Thymus (tissue), 14 donors: ENCODE measurements at places on chromosomes 1 and 21. TPM values are rescaled to one million over a fixed set of nuclear protein-coding genes. Genes with fewer than 3 reads are reported as not detected.
A peak's percentile ranks its signal among the peaks of the same experiment; 100 is the strongest.

The SLC30A2 gene
- 0.05 TPM for total RNA-seq

The AGT gene
- total RNA-seq, result 2.3 TPM

The EPHA2 gene
- 1.4 TPM for total RNA-seq

The CLEC20A gene
- total RNA-seq, result 0.28 TPM

GRCh38 chr1:189275796-189276195 is 1201.9 kb downstream of the BRINP3 start:
- H3K36me3 ChIP-seq, result no peaks in the 10 kb centered on the region
- H3K4me3 ChIP-seq, result no peak overlapping the region
- H3K27me3 ChIP-seq, result no peaks in the 10 kb centered on the region
- H3K4me1 ChIP-seq, result no peaks in the 10 kb centered on the region
- no peak overlapping the region for H3K27ac ChIP-seq

GRCh38 chr1:108644984-108645383 is 15.9 kb downstream of the HENMT1 start:
- H3K27ac ChIP-seq, result peak overlapping the region; percentile 81
- peaks cover 18% of the 10 kb centered on the region for H3K4me1 ChIP-seq
- H3K4me3 ChIP-seq, result peak overlapping the region; percentile 25
- DNase-seq, result peak; percentile 54
- H3K36me3 ChIP-seq, result no peaks in the 10 kb centered on the region

GRCh38 chr1:237681210-237681609 is 209.5 kb downstream of the ZP4 start:
- no peaks in the 10 kb centered on the region for H3K27me3 ChIP-seq
- no peaks in the 10 kb centered on the region for H3K4me1 ChIP-seq
- H3K36me3 ChIP-seq, result no peaks in the 10 kb centered on the region

DNA sequence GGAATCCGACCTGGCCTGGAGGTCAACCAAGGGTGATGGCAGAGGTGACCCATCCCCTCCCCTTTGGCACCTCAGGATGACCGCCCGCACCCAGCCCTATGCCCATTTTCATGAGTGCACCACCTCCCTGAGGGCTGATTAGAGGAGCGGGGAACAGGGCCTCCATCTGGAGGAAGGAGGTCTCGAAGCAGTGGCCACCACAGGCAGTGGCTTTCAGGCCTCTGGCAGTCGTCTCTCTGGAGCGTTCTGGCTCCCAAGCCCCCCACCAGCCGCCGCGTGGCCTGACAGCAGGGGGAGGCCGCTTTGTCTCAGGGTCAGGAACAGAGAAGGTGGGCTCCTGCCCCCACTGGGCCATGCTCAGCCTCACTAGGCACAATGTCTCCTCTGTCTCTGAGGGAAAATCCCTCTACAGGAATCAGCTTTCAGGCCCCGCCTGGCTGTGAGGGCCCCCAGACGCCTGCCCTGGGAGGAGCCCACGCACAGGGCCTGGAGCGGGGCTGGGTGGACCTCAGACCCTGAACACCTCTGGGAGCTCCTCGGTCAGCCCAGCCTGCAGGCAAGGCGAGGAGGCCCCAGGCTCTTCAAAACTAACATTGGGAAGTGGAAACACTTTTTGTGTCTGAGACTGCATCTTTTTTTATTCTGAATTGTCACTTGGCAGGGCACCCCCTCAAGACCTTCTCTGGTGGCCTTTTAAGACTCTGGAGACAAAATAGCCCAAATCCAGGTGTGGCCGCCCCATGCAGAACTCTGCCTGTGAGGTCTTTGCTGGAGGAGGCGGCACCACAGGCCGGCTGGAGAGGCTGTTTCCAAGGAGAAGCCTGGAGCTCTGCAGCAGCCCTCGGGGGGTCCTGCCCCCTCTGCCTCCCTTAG is 127.7 kb upstream of the ARHGEF16 start:
- H3K36me3 ChIP-seq, result no peaks in the 10 kb centered on the region

- H3K36me3 ChIP-seq, result peaks cover 33% of the 10 kb centered on the region
- no peak overlapping the region for H3K27ac ChIP-seq
- no peaks in the 10 kb centered on the region for H3K27me3 ChIP-seq
- H3K4me1 ChIP-seq, result no peaks in the 10 kb centered on the region
- no peak for DNase-seq
- H3K4me3 ChIP-seq, result no peak overlapping the region
Observed at GRCh38 chr1:42186152-42186551, 21.6 kb upstream of the GUCA2A start.

DNA sequence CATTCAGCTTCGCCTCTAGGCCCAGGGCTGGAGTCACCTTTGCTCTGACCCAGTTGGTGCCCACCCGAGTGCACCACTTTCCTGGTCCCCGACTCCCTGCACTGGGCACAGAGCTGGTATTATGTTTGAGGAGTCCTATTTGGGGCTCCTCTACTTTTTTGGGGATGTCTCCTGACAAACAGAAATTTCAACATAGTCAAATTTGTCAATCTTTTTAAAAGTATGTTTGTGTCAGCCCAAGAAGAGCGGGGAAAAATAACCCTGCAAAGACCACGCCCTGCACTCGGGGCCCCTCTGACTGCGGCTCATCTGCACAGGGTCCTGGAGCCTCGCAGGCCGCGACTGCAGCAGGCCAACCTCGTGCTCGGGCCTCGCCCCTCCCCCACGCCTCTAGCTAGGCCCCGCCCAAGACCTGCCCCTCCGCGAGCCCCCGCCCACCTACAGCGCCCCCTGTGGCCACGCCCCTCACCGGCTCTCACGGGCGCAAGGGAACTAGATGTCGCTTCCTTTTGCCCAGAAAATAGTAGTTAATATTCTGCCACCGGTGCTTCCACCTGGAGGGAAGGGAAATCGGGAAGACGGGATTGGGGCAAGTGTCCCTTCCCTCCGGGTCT is 11.4 kb downstream of the FAM229A start:
- peak overlapping the region; percentile 85 for H3K4me3 ChIP-seq
- H3K27me3 ChIP-seq, result no peaks in the 10 kb centered on the region
- peaks cover 38% of the 10 kb centered on the region for H3K4me1 ChIP-seq
- H3K36me3 ChIP-seq, result peaks cover 5% of the 10 kb centered on the region

DNA sequence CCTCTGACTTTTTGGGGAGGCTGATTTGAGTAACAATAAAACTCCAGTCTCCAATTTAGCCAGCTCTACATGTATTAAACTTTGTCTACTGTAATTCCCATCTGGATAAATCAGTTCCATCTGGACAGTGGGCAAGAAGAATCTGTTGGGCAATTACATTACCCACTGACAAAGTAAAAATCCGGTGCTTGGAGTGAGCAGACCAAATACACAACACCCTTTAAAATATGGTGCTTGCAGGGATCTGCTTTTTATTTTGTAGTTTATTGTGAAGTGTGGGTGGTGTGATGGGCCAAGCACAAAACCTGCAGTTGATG is 8.9 kb upstream of the CD55 start:
- H3K36me3 ChIP-seq, result no peaks in the 10 kb centered on the region
- H3K27ac ChIP-seq, result no peak overlapping the region
- DNase-seq, result no peak
- H3K4me3 ChIP-seq, result no peak overlapping the region
- H3K27me3 ChIP-seq, result no peaks in the 10 kb centered on the region
- no peaks in the 10 kb centered on the region for H3K4me1 ChIP-seq

DNA sequence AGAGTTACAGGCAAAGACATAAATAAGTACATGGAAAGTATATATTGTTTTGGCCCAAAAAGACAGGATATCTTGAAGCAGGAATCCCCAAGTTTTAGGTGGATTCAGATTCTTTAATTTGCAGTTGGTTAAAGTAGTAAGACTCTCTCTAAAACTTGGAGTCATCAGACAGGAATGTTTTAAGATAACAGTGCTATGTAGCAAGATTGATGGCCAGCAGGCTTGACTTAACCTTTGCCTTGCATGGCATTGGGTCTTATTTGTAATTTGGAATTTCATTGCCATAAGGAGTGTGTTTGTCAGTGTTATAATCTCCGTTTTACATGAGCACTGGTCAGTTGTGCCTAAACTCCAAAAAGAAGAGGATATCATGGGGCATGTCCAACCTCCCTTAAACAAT is 727.6 kb upstream of the CHRM3 start:
- no peaks in the 10 kb centered on the region for H3K4me1 ChIP-seq
- no peak overlapping the region for H3K4me3 ChIP-seq
- H3K36me3 ChIP-seq, result no peaks in the 10 kb centered on the region
- no peak overlapping the region for H3K27ac ChIP-seq
- DNase-seq, result no peak

DNA sequence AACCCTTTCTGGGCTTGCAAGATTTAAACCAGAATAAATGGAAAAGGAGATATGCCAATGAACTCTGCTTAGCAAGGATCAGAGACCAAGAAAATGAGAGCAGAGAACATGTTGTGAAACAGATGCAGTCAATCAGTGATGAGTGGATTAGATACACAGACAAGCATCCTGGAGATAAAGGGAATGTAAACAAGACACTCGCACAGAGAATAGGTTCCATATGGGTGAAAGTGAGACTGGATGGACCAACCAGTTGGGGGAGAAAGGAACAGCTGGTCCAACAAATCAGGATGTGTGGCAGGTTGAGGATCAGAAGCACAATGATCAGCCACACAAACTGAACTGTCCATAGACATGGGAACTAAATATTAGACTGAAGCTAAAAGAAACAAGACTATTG is 338.2 kb downstream of the ASTN1 start:
- H3K4me1 ChIP-seq, result no peaks in the 10 kb centered on the region
- H3K4me3 ChIP-seq, result no peak overlapping the region
- no peak for DNase-seq
- H3K27me3 ChIP-seq, result no peaks in the 10 kb centered on the region
- no peak overlapping the region for H3K27ac ChIP-seq

GRCh38 chr1:159211331-159212136 is 6.9 kb downstream of the ACKR1 start:
- no peak overlapping the region for H3K27ac ChIP-seq
- H3K4me1 ChIP-seq, result no peaks in the 10 kb centered on the region
- no peaks in the 10 kb centered on the region for H3K36me3 ChIP-seq
- peaks cover 28% of the 10 kb centered on the region for H3K27me3 ChIP-seq
- peak; percentile 65 for DNase-seq

DNA sequence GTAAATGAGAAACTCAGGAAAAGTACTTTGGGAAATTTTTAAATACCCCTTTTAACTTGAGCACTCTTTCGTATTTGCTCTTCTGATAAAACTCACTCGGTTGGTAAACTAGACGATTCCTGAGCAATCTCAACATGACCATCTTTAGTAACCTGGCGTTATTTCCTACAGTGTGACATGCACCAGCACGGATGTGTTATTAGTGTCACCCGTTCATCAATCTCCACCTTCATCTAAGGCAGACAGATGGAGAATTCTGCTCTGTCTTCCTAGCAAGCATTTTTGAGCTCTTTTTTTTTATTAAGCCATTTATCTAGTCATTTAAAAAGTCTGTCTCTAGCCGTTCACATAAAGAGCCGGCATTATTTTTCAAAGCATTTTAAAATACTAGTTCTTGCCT is 155.2 kb downstream of the DISP1 start:
- DNase-seq, result no peak
- H3K4me3 ChIP-seq, result no peak overlapping the region
- H3K4me1 ChIP-seq, result no peaks in the 10 kb centered on the region

GRCh38 chr1:28127617-28128257 is 39.3 kb upstream of the EYA3 start:
- H3K4me1 ChIP-seq, result no peaks in the 10 kb centered on the region
- no peak for DNase-seq
- H3K36me3 ChIP-seq, result no peaks in the 10 kb centered on the region
- H3K4me3 ChIP-seq, result no peak overlapping the region

GRCh38 chr1:118615066-118615465 is 373.1 kb downstream of the TBX15 start:
- DNase-seq, result no peak
- no peaks in the 10 kb centered on the region for H3K4me1 ChIP-seq
- no peak overlapping the region for H3K27ac ChIP-seq
- H3K4me3 ChIP-seq, result no peak overlapping the region

DNA sequence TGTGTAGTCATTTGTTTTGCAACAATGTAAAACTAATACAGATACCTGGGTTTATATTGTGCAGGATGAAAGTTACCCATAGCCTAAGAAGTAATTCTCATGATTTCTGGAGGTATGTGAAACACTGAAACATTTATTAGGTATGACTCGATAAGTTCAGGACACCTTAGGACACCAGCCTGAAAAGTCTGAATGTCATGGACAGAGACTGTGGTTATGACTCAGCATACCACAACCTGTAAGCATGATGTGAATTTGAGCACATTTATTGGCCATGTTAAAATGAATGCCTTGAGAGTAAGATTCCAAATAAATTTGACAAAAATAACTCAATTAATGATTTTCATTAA is 1471.7 kb upstream of the B3GALT2 start:
- no peaks in the 10 kb centered on the region for H3K4me1 ChIP-seq
- H3K36me3 ChIP-seq, result no peaks in the 10 kb centered on the region
- no peaks in the 10 kb centered on the region for H3K27me3 ChIP-seq
- no peak overlapping the region for H3K4me3 ChIP-seq

- no peak for DNase-seq
- H3K4me1 ChIP-seq, result peaks cover 6% of the 10 kb centered on the region
- no peaks in the 10 kb centered on the region for H3K27me3 ChIP-seq
- no peak overlapping the region for H3K27ac ChIP-seq
Observed at GRCh38 chr1:12604114-12604874, 13.7 kb downstream of the DHRS3 start.

GRCh38 chr1:171869097-171869496 is 27.8 kb downstream of the DNM3 start:
- H3K36me3 ChIP-seq, result no peaks in the 10 kb centered on the region
- H3K27ac ChIP-seq, result no peak overlapping the region
- H3K4me3 ChIP-seq, result no peak overlapping the region
- no peaks in the 10 kb centered on the region for H3K27me3 ChIP-seq

- no peak overlapping the region for H3K27ac ChIP-seq
- peaks cover 10% of the 10 kb centered on the region for H3K4me1 ChIP-seq
- no peak for DNase-seq
- H3K27me3 ChIP-seq, result no peaks in the 10 kb centered on the region
- H3K4me3 ChIP-seq, result no peak overlapping the region
- no peaks in the 10 kb centered on the region for H3K36me3 ChIP-seq
Observed at GRCh38 chr1:83554174-83554573, 444.8 kb downstream of the TTLL7 start.
